ENCODE measurements at places on chromosomes 6 and 20.

GRCh38 chr6:38676974-38677544, 25.9 kb downstream of the GLO1 start:
- H3K4me3 ChIP-seq = no peak overlapping the region
- DNase-seq = no peak
- peaks cover 5% of the 10 kb centered on the region for H3K4me1 ChIP-seq
- no peaks in the 10 kb centered on the region for H3K27me3 ChIP-seq

- no peak overlapping the region for H3K4me3 ChIP-seq
- peaks cover 4% of the 10 kb centered on the region for H3K27me3 ChIP-seq
- H3K27ac ChIP-seq = no peak overlapping the region
- DNase-seq = no peak
- peaks cover 4% of the 10 kb centered on the region for H3K4me1 ChIP-seq
Measured at GRCh38 chr6:47203938-47204611, 105.6 kb downstream of the TNFRSF21 start.

DNA sequence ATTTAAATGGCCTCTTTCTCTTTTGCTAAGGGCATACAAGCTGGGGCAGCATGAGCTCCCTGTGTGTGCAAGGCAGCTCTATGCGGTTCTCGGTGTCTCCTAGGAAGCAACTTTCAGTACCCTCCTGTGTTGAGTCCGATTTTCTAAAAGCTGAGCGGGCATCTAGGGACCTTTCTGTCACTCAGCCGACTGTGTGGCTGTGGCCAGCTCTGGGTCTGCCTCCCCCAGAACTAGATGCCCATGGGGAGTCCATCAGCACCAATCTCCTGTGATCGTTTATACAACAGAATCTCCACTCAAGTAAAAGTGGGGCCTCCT, 7.5 kb downstream of the NELFCD start:
- H3K36me3 ChIP-seq = peaks cover 59% of the 10 kb centered on the region
- H3K27ac ChIP-seq = no peak overlapping the region
- no peaks in the 10 kb centered on the region for H3K27me3 ChIP-seq
- peak; percentile 36 for DNase-seq
- H3K4me3 ChIP-seq = no peak overlapping the region

DNA sequence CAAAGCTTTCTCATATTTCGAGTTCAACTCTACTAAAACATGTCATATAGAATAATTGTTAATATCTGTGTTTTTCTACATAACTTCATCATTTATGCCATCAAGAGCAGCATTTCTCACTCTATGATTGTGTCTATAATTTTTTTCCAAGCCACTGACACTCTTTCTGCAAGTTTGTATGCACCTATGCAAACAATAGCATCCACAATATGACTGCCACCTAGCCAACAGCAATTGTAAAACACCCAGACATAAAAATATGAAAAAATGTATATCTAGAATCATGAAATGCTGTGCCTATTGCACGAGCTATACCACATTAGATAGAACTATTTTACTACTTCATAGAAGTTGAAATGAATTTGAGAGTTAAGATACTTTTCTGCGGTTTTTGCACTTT, 286.5 kb upstream of the MARCKS start:
- H3K36me3 ChIP-seq = no peaks in the 10 kb centered on the region
- peaks cover 8% of the 10 kb centered on the region for H3K4me1 ChIP-seq
- H3K27ac ChIP-seq = no peak overlapping the region
- H3K4me3 ChIP-seq = no peak overlapping the region
- H3K27me3 ChIP-seq = no peaks in the 10 kb centered on the region

- no peak overlapping the region for H3K4me3 ChIP-seq
- no peak overlapping the region for H3K27ac ChIP-seq
- no peaks in the 10 kb centered on the region for H3K36me3 ChIP-seq
- no peaks in the 10 kb centered on the region for H3K4me1 ChIP-seq
- no peaks in the 10 kb centered on the region for H3K27me3 ChIP-seq
- DNase-seq = no peak
Measured at GRCh38 chr6:162941128-162941527, 213.4 kb downstream of the PACRG start.

- H3K4me1 ChIP-seq = no peaks in the 10 kb centered on the region
- H3K4me3 ChIP-seq = no peak overlapping the region
- no peak overlapping the region for H3K27ac ChIP-seq
Measured at GRCh38 chr6:144601221-144601620, 316.1 kb downstream of the UTRN start.
